ENCODE measurements at places on chromosomes 4 and X.

- DNase-seq: no peak
Measured at GRCh38 chrX:83508006-83508405, at the start of gene POU3F4. TSS of gene POU3F4 (plus strand) at chrX:83508290. CDS start at chrX:83508325, 35 bp downstream.

DNA sequence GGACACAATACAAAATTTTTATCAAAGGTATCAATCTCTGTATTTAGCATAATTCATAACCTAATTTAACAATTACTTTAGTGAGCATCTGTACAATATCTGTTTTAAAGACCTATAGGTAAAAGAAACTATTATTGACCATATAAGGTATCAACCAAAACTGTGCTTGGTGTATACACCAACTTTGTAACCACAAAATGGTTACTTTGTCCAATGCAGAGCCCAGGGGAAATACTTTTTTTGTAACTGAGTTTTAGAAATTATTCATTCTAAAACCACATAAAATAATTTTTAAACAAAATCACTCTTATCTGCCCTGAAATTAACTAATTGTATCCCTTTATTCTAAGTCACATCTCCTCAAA is 5.0 kb downstream of the CXXC4 start:
- no peak for DNase-seq

- no peak for DNase-seq
Measured at GRCh38 chrX:44232081-44232480, 111.4 kb downstream of the EFHC2 start.

GRCh38 chr4:150242820-150243458 is 164.7 kb downstream of the DCLK2 start:
- DNase-seq: no peak

- DNase-seq: no peak
Measured at GRCh38 chr4:64340218-64341110, 68.8 kb downstream of the TECRL start.

DNA sequence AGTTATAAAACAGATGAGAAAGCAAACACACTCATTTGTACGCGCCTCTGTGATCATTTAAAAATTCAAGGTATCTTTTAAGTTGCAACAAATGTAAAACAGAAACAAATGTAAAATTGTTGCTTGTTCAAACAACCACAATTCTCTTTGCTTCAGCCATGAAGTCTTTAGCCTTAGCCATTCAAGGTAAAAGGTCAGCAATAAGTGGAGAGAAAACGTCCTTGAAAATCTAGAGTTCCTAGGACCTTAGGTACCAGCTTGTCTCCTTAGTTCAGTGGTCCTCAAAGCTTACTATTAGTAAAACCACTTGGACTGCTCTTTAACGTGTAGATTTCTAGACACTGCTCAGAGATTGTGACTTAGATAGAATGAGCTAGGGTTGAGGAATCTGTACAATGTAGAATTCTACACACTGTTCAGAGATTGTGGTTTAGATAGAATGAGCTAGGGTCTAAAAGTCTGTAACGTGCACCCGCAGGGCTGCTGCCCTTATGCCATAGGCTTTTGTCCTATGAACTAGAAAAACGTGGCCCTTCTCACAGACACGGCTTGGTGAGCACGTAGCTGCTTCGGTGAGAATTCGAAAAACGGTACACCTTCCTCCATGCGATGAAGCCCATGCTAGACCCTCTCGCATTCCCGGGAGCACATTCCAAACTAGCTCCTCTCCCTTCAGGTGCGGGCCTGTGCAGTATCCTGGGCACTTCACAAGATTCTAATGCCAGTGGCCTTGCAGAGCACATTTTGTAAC is 1.7 kb downstream of the PLAC8 start:
- DNase-seq: no peak

DNA sequence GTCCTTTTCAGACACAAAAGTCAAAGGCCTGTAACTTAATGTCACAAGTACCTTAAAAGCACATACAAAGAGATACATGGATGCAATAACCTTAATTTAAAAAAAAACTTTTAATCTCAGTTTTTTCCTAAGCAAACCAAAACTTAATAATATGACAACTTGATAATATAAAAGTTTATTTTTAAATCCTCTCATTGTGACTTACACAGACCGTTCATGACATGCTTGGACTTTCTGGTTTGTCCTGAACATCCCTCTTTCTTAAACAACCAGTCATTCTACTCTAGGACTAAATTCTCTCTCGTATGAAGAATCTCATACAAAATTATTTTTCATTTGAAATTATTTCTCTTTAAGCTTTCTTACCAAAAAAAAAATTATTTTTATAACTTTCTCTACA is 43.1 kb upstream of the CYP2U1 start:
- no peak for DNase-seq

DNA sequence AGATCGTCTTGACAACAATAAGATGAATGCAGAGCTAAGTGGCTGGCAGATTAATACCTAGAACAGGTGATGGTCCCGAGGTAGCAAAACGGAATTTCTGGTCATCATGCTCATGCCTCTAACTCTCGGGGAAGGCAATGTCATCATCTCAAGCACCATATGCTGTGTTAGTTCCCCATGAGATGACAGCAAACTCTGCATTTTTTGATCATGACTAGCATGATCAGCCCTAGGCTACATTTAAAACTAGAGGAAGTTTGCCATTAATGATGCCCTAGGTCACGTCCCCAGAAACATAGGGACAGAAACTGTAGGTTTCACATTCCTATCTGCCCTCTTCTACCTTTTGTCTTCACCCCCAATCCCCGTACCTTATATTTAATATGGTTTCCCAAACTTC is 11.6 kb downstream of the LPAR4 start:
- no peak for DNase-seq

DNA sequence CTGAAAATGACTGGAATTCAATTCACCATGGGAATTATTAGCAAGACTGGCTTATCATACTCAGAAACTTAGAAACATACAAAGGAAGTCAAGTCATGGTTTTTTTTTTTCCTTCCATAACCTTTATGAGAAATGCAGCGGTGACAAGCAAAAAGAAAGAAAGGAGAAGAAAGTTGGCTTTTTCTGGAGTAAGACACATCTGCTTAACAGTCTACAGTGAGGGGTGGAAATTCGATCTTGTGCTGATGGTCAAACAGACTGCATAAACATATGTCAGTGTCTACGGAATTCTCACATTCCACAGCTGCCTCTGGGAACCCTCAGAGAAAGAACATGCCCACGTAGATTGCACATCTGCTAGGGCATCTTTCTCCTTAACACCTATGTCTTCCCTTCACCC is 54.6 kb downstream of the PROM1 start:
- DNase-seq: no peak

GRCh38 chrX:112800971-112801775 is 39.5 kb downstream of the AMOT start:
- no peak for DNase-seq

DNA sequence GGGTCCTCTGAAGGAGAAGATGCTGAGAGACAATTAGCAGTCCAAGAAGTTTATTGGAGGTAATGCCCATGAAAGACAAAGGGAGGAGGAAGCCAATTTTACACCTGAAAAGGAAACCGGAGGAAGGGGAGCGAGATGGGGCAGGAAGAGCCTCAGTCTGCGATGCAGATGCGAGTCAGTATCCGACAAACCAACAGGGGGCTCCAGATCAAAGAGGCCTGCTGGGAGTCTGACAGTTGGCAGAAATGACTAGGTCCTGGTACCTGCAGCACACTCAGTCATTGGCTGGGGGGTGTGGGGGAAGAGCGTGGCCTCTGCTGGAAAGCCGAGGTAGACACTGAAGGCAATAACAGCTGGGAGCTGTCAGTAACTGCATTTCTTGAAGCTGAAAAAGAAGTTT is 231.1 kb upstream of the CENPE start:
- no peak for DNase-seq

- no peak for DNase-seq
Measured at GRCh38 chr4:142092941-142093340, 456.6 kb downstream of the IL15 start.

DNA sequence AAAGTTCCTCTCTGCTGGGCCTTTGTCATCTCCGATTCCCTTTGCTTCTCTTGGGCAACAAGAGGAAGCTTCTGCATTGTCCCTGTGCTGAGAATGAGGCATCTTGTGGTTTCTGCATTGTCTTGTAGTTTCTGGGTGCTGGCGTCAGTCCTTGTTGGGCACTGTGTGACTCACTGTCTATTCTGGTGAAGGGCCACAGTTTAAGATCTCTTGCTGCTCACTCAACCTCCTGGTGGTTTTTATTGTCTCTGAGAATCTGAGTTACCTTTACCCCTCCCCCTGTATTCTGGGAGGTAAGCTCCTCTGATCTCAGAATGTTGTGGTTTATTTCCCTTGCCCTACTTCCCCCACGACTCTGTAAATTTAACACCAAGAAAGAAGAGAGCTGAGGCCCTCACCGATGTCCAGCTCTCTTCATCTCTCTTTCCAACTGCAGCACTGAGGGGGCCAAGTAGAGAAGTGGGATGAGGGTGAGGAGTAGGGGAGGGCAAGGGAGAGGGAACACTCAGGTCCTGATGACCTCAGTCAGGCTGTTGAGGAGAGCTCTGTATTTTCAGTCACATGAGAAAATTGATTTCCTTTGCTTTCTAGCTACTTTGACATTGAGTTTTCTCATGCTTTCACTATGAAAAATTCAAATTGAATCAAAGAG is 441.6 kb upstream of the PITX2 start:
- no peak for DNase-seq

GRCh38 chr4:116636917-116637316 is 448.5 kb downstream of the TRAM1L1 start:
- no peak for DNase-seq

- no peak for DNase-seq
Measured at GRCh38 chr4:88295656-88296055, 11.3 kb upstream of the PPM1K start.

GRCh38 chr4:6875431-6875831 is 34.2 kb upstream of the TBC1D14 start:
- no peak for DNase-seq

DNA sequence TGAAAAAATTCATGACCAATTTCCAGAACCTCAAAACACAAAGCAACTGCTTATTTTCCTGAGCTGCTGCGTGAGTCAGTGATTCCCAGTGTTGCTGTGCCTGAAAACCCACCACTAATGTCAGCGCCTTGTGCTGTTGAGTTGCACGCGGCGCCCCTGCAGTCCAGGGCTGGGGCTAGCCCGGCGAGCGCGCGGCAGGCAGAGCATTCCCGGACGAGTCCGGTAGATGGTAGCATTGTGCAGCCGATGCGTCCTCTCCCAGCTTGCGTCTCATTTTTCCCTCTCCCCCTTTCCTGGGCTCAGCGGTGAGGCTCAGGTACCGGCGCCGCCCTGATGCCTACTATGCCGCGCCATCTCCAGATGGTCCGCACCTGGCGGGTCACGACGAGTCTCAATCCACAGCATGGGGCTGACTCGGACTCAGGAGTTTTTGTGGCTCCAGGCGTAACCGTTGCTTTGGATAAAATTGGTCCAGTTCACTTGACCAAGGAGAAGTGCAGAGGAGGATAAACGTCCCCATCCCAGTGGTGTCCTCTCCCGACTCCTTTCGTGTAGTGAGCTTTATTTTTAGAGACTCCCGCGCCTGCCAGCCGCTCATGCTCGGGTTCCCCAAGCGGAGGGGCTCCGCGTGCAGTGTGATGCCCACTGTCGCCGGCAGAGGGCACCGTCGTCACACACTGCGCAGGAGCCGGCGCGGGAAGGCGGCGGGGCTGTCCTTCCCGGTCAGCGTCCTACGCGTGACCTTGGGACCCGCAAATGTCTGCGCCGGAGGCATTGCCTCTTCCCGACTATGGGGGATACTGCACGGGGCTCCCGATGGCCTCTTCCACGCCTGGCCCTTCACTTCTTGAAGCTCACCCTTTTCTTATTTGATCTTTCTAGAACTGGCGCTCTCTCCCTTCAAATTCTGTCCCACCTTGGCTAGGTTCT is 53.6 kb upstream of the IGFBP7 start:
- DNase-seq: peak; percentile 79

DNA sequence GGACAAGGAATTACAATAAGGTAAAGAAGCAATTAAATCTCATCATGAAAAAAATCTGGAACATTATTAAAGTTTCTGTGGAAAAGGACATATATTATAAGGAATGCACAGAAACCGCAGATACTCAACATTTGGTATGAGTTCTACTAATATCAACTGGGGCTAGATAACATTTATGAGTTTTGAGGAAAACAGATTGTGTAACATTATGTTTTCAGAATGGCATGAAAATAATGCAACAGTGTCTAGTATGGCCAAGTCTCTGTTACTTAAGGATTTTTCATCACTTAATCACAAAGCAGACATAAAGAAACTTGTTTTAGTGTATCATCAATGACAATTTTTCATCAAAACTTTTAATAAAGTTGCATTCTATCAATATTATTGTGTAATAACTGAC is 785.0 kb downstream of the GLUD2 start:
- DNase-seq: no peak

DNA sequence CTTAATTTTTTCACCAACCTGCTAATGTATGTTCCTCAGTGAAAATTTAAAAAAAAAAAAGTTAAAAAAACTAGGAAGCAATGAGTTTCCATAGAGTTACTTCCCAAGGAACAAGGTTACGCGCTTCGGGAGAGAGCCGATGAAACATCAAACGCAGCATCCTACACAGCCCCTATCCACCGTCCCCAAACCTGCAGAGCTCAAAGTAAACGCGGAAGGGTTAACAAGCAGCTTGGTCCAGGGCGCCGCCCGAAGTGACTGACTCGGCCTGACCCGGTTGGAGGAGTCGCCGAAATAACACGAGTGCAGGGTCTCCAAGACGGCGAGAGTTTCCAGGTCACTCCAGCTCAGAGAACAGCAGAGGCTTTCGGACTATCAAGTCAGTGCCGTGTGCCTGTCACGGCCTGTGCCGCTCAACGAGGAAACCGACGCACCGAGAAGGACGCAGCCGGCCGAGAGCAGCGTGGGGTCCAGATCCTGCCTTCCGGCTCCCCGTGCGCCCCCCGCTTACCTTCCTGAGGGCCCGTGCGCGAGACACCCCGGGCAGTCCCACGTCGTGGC is 512 bp downstream of the NOP14 start:
- no peak for DNase-seq

DNA sequence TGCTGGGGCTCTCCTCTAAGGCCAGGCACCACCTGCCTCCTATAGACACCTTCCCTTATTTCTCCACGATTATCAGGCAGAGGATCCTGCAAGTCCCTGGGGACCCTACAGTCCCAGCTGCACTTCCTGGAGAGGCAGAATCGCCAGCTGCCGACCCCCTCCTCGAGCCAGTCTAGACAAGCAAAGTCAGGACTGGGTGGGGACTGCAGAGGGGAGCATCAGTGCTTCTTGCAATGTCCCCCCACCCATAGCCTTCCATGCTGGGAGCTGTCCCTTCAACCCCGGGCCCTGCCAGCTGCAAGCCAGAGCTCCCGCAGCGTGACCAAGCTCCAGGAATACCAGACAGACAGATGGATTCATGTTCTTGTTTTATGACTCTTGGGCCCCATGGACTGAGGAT is 1.4 kb upstream of the CRMP1 start:
- no peak for DNase-seq

DNA sequence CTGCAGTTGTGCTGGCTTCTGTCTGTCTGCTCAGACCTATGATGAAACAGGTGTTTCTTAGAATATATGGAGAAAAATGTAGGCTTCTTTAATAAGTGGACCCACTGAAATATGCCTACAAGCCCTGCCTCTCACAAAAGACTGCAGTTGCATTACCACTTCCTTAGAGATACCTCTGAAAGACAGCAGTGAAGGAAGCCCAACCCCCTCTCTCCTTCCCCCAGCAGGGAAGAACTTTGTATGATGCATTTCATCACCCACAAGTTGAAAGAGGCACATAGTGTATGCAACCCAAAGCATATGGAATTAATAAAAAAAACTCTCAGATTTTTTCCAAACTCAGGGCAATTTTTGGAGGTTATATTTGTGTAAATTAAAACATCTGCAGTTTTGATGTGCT is 916.7 kb downstream of the TECRL start:
- no peak for DNase-seq

- DNase-seq: no peak
Measured at GRCh38 chrX:47176101-47176740, 17.4 kb upstream of the UBA1 start.

- no peak for DNase-seq
Measured at GRCh38 chr4:32589853-32590252, 1869.7 kb downstream of the PCDH7 start.
